ENCODE measurements at places on chromosomes 3 and 15. TPM values are rescaled to one million over a fixed set of nuclear protein-coding genes. Genes with fewer than 3 reads are reported as not detected.

KLHL40 gene
- total RNA-seq = not detected

MKRN3 gene
- 0.85 TPM for total RNA-seq

KBTBD13 gene
- not detected for total RNA-seq

CCDC54 gene
- total RNA-seq = not detected

IMPG2 gene
- total RNA-seq = 0.74 TPM

IVD gene
- 56.2 TPM for total RNA-seq

CPNE9 gene
- total RNA-seq = 0.31 TPM

RFT1 gene
- 21.1 TPM for total RNA-seq

TMEM108 gene
- total RNA-seq = 14.2 TPM

IQCF5 gene
- not detected for total RNA-seq

PLD1 gene
- 61.5 TPM for total RNA-seq

ADGRG7 gene
- not detected for total RNA-seq

PDZRN3 gene
- 1.3 TPM for total RNA-seq

SLC51B gene
- not detected for total RNA-seq

CNTN6 gene
- not detected for total RNA-seq

All from endothelial cell (in vitro differentiated cells).